ENCODE measurements at places on chromosomes 12 and 14. TPM values are rescaled to one million over a fixed set of nuclear protein-coding genes. Genes with fewer than 3 reads are reported as not detected.

- H3K4me1 ChIP-seq: no peaks in the 10 kb centered on the region
- H3K36me3 ChIP-seq: no peaks in the 10 kb centered on the region
- H3K27me3 ChIP-seq: no peaks in the 10 kb centered on the region
- no peak overlapping the region for H3K4me3 ChIP-seq
Measured at GRCh38 chr12:15546102-15546701, 223.9 kb downstream of the PTPRO start.

DNA sequence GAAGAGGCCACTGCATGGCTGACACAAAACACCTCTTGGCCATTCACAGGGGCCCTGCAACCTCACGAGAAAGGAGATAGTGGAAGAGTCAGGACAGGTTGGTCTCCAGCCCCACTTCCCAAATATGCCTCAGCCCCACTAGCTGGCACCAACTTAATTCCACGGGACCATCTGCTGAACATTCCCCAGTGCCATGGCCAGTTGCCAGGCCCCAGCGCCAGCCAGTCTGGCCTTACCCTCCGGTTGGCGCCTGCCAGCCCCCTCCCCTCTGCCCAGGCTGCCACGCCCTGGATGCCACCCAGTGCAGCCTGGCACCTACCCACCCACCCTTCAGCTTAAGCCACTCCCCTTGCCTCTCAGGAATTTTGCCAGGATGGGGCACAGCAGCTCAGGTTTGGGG is 21.2 kb upstream of the HSPB8 start:
- no peaks in the 10 kb centered on the region for H3K27me3 ChIP-seq
- H3K27ac ChIP-seq: no peak overlapping the region
- DNase-seq: no peak
- H3K36me3 ChIP-seq: no peaks in the 10 kb centered on the region
- no peak overlapping the region for H3K4me3 ChIP-seq

DNA sequence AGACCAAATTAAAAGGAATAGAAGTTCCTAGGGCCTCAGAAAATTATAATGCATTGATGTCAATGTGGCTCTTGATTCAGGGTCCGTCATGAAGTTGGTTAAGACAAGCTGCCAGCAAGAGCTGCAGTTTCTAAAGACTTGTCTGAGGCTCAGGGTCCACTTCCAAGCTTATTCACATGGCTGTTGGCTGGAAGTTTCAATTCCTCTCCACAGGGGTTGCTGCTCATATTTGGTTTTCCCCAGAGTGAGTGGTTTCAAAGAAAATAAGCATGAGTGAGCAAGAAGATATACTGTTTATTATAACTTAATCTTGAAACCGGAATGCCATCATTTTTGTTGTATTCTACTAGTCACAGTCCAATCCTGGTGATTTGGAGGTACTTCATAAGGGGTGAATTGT is 1247.4 kb downstream of the LRFN5 start:
- no peaks in the 10 kb centered on the region for H3K4me1 ChIP-seq
- no peak for DNase-seq
- no peaks in the 10 kb centered on the region for H3K27me3 ChIP-seq
- no peak overlapping the region for H3K4me3 ChIP-seq

GRCh38 chr12:104486943-104487819 is 30.4 kb downstream of the CHST11 start:
- H3K36me3 ChIP-seq: no peaks in the 10 kb centered on the region
- peaks cover 21% of the 10 kb centered on the region for H3K4me1 ChIP-seq
- no peak overlapping the region for H3K27ac ChIP-seq
- H3K27me3 ChIP-seq: no peaks in the 10 kb centered on the region
- no peak for DNase-seq

DNA sequence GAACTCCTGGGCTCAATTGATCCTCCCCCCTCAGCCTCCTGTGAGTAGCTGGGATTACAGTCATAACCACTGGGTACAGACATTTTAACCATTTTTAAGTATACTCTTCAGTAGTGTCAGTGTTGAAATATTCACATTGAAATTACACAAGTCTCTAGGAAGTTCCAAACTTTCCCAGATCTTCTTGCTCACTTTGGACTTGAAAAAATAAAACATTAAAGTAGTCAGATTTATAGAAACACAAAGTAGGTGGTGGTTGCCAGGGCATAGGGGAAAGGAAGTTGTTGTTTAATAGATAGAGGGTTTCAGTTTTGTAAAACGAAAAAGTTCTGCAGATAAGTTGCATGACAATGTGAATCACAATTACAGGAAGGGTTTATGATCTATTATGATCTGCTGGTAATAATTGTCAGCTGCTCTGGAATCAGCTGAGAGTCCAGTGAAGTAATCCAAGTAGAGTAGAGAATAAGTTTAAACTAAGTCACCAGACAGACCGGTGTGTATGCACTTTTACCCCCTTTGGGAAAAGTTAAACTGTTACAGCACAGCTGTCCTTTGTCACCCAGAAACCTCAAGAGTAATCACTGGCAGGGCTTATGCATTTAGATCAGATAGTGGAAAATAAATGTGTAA is 27.4 kb downstream of the PCNX1 start:
- H3K4me3 ChIP-seq: no peak overlapping the region
- H3K27ac ChIP-seq: peak overlapping the region; percentile 62
- no peaks in the 10 kb centered on the region for H3K36me3 ChIP-seq
- H3K4me1 ChIP-seq: peaks cover 20% of the 10 kb centered on the region
- H3K27me3 ChIP-seq: no peaks in the 10 kb centered on the region

- no peak overlapping the region for H3K27ac ChIP-seq
- no peaks in the 10 kb centered on the region for H3K36me3 ChIP-seq
- DNase-seq: no peak
- H3K27me3 ChIP-seq: no peaks in the 10 kb centered on the region
Measured at GRCh38 chr14:103071544-103072251, 12.3 kb upstream of the LBHD2 start.

- H3K27ac ChIP-seq: peak overlapping the region; percentile 29
- peak; percentile 73 for DNase-seq
- H3K36me3 ChIP-seq: no peaks in the 10 kb centered on the region
- H3K27me3 ChIP-seq: no peaks in the 10 kb centered on the region
- peaks cover 3% of the 10 kb centered on the region for H3K4me1 ChIP-seq
Measured at GRCh38 chr12:40054555-40055227, 51.2 kb downstream of the SLC2A13 start.

GRCh38 chr14:67763158-67763822 is 53.1 kb downstream of the ZFYVE26 start:
- no peaks in the 10 kb centered on the region for H3K4me1 ChIP-seq
- H3K27ac ChIP-seq: no peak overlapping the region
- H3K27me3 ChIP-seq: no peaks in the 10 kb centered on the region
- no peak overlapping the region for H3K4me3 ChIP-seq
- no peak for DNase-seq

DNA sequence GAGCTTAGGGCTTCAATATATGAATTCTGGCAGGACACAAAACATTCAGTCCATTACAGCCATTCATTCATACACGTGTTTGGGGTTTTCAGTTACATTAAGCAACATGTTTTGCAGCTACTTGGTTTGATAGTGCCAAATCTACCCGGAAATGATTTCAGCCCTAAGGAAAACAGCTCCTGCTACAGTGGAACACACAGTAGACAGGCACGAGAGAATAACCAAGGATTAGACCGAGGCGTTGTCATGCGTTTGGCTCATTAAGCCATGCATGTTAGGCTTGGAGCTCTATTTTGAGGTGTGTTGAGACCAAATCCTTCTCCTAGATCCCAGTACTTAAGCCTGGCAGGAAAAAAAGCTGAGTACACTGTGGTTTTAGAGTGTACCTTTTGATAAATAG is 177.4 kb downstream of the PRKCH start:
- H3K36me3 ChIP-seq: no peaks in the 10 kb centered on the region
- H3K27me3 ChIP-seq: no peaks in the 10 kb centered on the region
- no peak overlapping the region for H3K4me3 ChIP-seq
- DNase-seq: no peak
- no peak overlapping the region for H3K27ac ChIP-seq

GRCh38 chr12:96521895-96522682 is 32.7 kb downstream of the CFAP54 start:
- H3K36me3 ChIP-seq: no peaks in the 10 kb centered on the region
- H3K4me1 ChIP-seq: no peaks in the 10 kb centered on the region
- no peak for DNase-seq
- no peak overlapping the region for H3K4me3 ChIP-seq

GRCh38 chr14:64294672-64295413 is 672 bp upstream of the ESR2 start:
- peak; percentile 87 for DNase-seq
- peaks cover 21% of the 10 kb centered on the region for H3K4me1 ChIP-seq
- H3K36me3 ChIP-seq: no peaks in the 10 kb centered on the region
- H3K27ac ChIP-seq: peak overlapping the region; percentile 21

DNA sequence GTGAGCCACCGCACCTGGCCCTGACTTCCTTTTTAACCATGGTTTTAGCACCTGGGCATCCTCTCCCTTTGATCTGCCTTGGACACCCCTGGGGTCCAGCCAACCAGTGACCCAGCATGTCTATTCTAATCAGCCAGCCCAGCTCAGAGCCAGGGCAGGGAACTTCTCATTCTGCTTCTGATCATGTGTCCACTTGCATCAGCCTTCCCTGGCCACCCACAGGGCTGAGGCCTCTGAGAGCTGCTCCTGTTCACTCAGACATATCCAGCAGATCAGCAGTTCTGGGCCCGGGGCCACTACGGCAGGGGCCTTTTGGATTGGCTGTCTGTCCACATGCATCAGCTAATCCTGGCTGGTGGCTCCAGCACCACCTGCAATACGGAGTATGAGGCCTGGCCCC is 117.9 kb upstream of the MAP1LC3B2 start:
- H3K27me3 ChIP-seq: no peaks in the 10 kb centered on the region
- H3K36me3 ChIP-seq: no peaks in the 10 kb centered on the region
- no peak for DNase-seq
- no peak overlapping the region for H3K4me3 ChIP-seq
- no peaks in the 10 kb centered on the region for H3K4me1 ChIP-seq
- H3K27ac ChIP-seq: no peak overlapping the region

- DNase-seq: no peak
- H3K27me3 ChIP-seq: no peaks in the 10 kb centered on the region
- H3K27ac ChIP-seq: no peak overlapping the region
- no peak overlapping the region for H3K4me3 ChIP-seq
Measured at GRCh38 chr12:58465418-58465817, 454.9 kb downstream of the LRIG3 start.

- no peak overlapping the region for H3K27ac ChIP-seq
- DNase-seq: no peak
- H3K4me3 ChIP-seq: no peak overlapping the region
- no peaks in the 10 kb centered on the region for H3K36me3 ChIP-seq
- H3K27me3 ChIP-seq: no peaks in the 10 kb centered on the region
- H3K4me1 ChIP-seq: no peaks in the 10 kb centered on the region
Measured at GRCh38 chr14:77782202-77782601, 17.7 kb upstream of the ADCK1 start.

GRCh38 chr14:38329246-38329645 is 73.4 kb upstream of the CLEC14A start:
- no peak overlapping the region for H3K4me3 ChIP-seq
- no peak for DNase-seq
- H3K4me1 ChIP-seq: no peaks in the 10 kb centered on the region
- no peaks in the 10 kb centered on the region for H3K36me3 ChIP-seq
- H3K27ac ChIP-seq: no peak overlapping the region
- H3K27me3 ChIP-seq: no peaks in the 10 kb centered on the region

DNA sequence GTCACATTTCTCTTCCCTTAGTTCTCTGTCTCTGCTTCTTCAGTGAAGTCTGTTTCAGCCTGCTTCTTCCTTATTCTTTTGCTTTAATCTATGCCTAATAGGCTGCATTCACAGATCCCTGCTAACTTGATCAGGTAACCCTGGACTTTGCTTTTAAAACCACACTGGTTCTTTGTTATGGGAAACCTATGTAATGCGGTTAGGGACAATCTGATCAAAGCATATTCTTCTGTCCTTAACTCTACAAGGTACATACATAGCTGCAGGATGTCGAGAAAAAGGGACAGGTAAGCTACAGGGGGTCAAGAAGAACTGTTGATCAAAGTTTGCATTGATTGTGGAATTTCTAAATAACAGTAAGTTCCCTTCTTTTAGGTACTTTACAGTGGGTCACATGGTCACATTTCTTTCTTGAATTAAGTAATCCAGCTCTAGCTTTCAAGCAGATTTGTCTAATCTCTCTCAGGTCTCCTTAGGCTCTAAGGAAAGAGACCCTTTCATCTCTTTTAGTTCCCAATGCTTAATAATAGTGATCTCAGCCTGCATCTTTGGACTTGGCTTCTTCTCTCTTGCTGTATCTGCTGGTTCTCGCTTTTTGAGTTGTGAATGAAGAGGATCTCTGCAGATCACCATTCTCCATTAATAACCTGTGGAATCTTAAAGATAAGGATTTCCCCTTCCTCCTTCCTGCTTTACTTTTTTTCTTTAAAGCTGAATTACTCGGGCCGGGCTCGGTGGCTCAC is 3.8 kb downstream of the COPZ1 start:
- H3K4me1 ChIP-seq: no peaks in the 10 kb centered on the region
- no peak overlapping the region for H3K27ac ChIP-seq
- no peak for DNase-seq
- no peak overlapping the region for H3K4me3 ChIP-seq

DNA sequence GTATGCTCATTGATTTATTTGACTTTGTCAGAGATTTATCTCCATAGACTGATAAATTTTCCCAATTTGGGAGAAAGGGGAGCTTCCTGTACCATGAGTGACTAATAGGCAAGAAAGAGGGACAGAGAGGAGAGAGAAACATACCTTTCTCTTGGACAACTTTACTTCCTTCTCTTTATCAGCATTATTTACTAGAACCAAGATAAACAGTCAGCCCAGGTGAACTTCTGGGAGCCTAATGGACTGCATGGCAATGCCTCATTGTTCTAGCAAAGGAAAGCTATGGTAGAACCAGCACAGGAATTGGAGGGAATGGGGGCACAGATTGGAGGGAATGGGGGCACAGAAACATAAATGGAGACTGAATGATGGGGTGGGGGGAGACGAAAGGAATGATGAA is 63.4 kb upstream of the STXBP6 start:
- DNase-seq: no peak
- H3K36me3 ChIP-seq: no peaks in the 10 kb centered on the region
- H3K27me3 ChIP-seq: no peaks in the 10 kb centered on the region
- no peaks in the 10 kb centered on the region for H3K4me1 ChIP-seq
- no peak overlapping the region for H3K27ac ChIP-seq

- no peak overlapping the region for H3K27ac ChIP-seq
- DNase-seq: no peak
- no peak overlapping the region for H3K4me3 ChIP-seq
Measured at GRCh38 chr12:131050463-131051154, 96.9 kb downstream of the ADGRD1 start.

The FLVCR2 gene
- 8.8 TPM for polyA plus RNA-seq

The MYO1H gene
- polyA plus RNA-seq: 0.03 TPM

The ATN1 gene
- polyA plus RNA-seq: 57.4 TPM

The CD163L1 gene
- polyA plus RNA-seq: 3.2 TPM

The MSI1 gene
- polyA plus RNA-seq: 8.8 TPM

The RPL10L gene
- polyA plus RNA-seq: not detected

The CCDC198 gene
- not detected for polyA plus RNA-seq

The BRF1 gene
- 35.8 TPM for polyA plus RNA-seq

The CEBPE gene
- polyA plus RNA-seq: 0.40 TPM

Data from adrenal gland (tissue), 19 donors.